Caudate nucleus (tissue), 63 donors: ENCODE measurements at places on chromosomes 5 and 9.

GRCh38 chr9:14349447-14350348, 35.8 kb upstream of the NFIB start:
- DNase-seq: no peak

DNA sequence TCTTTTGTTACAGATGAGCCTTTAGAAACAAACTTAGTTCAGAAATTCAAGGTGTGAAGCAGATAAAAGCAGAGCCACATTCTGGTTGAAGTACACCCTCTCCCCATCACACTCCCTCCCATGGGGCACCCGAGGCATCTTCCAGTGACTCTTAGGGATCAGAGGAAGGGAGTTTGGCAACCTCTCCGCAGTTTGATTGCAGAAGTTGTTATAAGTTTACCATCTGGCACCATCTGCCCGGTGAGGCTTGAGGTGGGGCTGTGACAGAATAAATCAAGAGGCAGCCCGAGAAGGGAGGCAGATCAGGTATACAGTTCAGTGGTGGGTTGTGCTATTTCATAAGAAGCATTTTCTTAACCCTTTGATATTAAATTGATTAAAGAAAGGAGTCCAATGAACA, 458.6 kb upstream of the CLINT1 start:
- DNase-seq: no peak

- DNase-seq: no peak
Observed at GRCh38 chr9:34610434-34611206, 1.3 kb downstream of the RPP25L start.

- DNase-seq: no peak
Observed at GRCh38 chr5:15643731-15644130, 143.8 kb downstream of the FBXL7 start.

DNA sequence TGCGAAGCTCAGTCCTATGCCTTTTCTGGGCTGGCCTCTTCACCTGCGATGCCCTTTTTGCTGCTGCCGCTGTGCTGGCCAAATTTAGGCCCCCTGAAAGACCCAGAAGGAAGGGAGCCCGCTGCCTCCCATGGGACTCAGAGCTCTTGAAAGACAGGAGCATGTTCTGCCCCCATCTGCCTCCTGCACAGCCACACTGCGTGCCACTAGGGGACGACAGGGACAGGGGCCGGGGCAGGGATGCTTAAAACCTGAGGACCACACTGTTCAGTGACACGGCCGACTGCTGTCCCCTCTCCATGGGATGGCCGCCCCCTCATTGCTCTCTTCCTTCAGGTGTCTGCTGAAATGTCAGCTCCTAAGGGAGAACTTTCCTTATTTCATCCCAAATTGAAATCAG, 132.4 kb downstream of the ADAMTS2 start:
- no peak for DNase-seq

- DNase-seq: no peak
Observed at GRCh38 chr5:122972877-122973276, 63.6 kb downstream of the PPIC start.

DNA sequence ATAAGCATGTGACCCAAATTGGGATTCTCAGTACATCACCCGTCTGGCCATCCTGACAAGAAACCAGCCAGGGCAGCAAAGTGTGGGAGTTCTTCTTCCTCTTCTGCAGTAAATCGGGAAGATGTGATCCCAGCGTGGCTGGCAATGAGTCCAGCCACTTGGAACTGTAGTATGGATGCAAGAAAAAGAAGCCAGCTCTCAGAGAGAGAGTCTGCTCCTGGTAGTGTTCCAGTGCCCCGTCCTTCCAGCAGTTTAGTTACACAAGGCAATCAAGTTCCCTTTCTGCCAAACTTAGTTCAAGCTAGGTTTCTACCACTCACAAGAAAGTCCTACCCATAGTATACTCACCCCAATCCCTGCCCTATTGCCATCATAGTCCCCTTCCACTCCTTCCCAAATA, 65.6 kb downstream of the CDK5RAP2 start:
- DNase-seq: no peak

DNA sequence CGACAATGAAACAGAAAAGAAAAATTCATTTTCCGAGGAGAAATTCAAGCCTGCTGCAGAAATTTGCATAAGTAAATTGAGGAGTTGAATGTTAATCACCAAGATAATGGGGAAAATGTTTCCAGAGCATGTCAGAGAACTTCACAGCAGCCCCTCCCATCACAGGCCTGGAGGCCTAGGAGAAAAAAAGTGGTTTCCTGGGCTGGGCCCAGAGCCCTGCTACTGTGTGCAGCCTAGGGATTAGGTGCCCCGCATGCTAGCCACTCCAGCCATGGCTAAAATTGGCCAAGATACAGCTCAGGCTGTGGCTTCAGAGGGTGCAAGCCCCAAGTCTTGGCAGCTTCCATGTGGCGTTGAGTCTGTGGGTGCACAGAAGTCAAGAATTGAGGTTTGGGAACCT, 82.7 kb upstream of the EFNA5 start:
- DNase-seq: no peak

DNA sequence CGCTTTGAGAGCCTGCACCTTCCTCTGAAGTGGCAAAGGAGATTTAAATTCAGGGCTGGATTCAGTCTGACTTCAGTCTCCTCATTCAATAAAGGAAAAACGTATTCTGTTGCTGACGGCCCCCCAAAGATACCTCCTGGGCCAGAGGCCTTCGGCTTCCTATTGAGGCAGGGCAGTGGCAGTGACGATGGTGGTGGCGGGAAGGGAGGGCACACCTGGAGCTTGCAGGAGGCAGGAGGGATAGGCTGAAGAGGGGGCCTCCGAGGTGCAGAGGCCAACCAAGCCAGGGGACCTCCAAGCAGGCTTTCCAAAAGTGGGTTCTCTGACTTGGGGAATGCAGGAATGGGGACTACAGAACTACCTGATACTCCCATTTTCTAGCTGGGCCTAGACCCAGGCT, 15.9 kb downstream of the RNF44 start:
- no peak for DNase-seq

GRCh38 chr9:26955222-26955903, 849 bp upstream of the IFT74 start:
- DNase-seq: no peak

DNA sequence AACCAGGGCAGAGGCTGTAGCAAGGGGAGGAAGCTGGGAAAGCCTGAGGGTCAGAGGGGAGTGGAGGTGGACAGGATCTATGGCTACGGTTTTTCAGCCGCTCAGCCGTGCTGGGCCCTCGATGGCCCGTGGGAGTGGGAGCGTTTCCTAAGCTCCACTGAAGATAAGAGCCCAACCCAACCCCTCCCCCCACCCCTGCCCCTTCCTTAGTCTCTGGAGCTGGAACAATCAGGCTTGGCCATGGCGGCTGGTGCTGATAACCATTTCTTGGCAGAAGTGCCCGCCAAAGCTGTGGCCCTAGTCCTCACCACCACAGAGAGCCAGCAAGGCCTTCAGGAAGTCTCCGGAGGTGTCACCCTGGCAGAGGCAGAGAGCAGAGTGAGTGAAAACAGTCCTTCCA, 20.3 kb upstream of the TNIP1 start:
- no peak for DNase-seq

DNA sequence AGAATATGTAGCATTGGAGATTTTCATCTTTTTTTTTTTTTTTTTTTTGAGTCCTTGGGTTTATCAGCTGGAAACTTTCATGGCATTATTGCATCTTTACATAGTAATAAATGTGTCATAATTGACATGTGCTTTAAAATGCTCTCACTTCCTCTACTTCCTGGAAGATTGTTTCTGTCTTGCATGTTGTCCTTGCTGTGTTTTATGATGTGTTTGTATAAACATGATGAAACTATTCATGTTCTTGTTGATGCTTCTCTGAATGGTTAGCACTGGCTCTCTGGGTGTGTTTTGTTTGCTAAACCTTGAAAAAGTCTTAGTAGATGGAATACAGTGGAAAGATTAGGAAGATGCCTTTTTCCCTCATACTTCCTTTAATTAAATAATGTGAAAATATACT, 87.9 kb downstream of the IQGAP2 start:
- no peak for DNase-seq

DNA sequence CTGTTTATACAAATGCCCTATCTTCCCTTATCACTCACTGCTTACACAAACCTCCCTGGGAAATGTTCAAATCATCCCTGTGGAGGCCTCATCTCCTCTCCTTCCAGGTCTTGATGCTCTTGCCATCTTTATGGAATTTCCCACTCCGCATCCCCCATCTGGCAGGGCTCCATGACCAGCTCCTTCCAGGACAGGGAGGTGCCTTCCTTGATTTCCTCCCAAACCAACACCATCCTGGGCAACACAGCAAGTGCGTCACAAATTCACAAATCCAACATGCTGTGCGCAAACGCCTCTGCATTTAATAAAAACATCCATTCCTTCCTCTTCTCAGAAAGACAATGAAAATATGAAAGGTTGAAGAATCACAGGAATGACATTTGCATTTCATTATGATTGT, 51.7 kb downstream of the EPB41L4A start:
- no peak for DNase-seq
